Caki2 (cell line): ENCODE measurements at places on chromosomes 3 and 15. TPM values are rescaled to one million over a fixed set of nuclear protein-coding genes. Genes with fewer than 3 reads are reported as not detected.

DNA sequence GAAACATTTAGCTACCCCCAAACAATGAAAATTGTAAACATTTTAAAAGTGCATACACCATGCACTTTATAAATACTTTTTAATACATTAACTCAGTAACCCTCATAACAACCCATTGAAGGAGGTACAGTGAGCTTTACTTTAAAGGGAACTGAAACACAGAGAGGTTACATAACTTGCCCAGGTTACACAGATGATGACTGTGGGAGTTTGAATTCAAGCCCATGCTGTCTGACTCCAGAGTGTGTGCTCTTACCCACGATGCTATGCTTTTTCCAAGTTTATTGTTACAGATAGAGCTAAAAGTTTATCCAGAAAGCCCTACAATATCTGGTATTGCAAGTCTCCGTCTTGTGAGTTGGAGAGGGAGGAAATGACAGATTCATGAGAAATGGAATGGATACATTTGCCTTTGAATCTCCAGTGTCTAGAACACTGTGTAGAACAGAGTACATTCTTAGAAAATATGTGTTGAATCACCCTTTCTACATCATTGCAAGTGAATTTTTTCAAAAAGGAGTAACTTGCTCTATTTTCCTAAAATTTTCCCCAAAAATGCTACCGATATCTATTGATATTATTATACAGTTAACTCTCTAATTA lies 428.3 kb downstream of the NAALADL2 start:
- DNase-seq, result no peak

- peak; percentile 21 for DNase-seq
Measured at GRCh38 chr15:96339619-96340347, 9.3 kb downstream of the NR2F2 start.

- DNase-seq, result no peak
Measured at GRCh38 chr15:77831986-77832385, 199.3 kb upstream of the LINGO1 start.

DNA sequence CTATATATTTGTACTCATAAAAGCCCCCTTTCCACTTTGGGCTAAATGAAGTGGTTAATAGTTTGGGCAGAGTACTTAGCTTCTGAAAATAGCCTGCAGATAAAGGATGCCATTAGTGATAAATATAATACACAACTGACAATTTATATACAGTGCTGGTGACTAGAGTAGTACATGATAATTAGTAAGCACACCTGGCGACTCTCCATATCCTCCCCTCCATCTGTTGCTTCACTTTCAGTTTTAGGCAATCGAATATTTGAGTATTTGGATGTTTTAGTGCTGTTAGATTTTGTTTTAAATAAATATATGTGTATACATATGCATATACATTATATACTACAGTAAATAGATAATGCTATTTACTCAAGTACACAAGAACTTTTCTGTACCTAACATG lies 35.9 kb upstream of the CHMP2B start:
- DNase-seq, result no peak

CD200R1 gene
- not detected in 2 replicates for total RNA-seq

DNA sequence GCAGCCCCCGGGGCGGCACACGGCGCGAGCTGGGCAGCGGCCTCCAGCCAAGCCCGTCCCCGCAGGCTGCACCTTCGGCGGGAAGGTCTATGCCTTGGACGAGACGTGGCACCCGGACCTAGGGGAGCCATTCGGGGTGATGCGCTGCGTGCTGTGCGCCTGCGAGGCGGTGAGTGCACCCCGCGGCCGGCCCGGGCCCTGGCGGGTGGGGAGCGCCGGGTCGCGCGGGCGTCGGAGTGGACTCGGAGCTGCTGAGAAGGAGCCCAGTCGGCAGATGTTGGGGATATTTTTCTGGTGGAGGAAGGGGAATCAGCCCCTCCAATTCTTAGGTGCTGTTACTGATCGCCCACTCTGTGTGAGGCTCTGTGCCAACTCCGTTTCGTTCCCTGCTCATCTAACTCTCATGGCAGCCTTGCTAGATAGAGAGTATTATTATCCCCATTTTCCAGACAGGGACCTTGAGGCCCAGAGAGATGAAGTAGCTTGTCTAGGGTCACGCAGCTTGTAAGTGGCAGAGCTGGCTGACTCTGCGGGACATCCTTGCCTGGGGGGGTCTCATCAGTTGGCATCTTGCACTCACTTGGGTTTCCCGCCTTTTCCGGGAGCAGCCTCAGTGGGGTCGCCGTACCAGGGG lies 890 bp downstream of the CHRD start:
- DNase-seq, result no peak
